ENCODE measurements at places on chromosomes 7 and 10.

- DNase-seq: no peak
Observed at GRCh38 chr10:84007482-84007881, 131.8 kb upstream of the GHITM start.

GRCh38 chr10:29238523-29239135 is 50.2 kb upstream of the LYZL1 start:
- DNase-seq: no peak

DNA sequence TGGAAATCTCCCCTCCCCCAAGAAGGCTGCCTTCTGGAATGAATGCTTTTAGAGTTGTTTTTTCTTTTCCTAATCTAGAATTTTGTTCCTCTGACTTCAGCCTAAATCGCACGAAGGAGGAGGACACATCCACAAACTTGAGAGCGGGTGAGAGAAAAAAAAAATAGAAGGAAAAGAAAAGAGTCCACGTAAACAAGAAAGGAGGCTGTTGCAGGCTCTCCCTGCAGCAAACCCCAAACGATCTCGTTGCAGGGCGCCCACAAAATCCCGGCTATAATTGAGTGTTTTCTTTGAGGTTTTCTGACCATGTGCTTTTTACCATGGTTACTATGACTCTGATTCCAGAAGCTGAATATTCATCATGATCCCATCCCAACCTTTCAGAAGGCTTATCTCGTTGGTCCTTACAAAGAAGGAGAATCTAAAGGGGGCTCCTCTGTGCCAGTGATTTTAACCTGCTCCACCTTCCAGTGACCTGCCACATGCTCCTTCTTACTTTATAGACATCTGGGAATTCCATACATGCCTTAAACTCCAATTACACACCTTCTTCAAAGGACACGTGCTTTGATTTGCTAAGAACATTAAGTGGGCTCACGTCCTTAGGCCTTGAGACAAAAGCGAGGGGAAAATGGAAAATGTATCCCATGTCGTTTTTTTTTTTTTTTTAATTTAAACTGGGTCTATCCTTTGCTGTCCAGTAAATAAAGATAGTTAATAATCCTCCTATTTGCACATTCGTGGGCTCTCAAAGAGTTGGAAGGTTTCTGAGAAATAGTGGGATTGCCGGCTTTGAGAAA is 5.8 kb downstream of the TWIST1 start:
- no peak for DNase-seq

DNA sequence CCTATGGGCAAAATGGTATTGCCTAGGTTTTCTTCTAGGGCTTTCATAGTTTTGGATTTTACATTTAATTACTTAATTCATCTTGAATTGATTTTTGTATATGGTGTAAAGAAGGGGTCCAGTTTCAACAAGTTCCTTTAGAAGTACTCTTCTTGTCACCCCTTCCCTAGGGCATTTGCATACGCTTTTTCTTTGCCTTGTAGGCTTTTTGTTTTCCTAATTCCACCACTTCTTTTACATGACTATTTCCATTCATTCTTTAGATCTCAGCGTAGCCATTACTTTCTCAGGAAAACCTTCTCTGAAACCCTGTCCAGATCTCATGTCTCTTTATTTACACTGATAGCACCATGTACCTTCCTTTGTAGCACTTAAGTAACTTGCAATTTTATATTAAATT is 648.6 kb downstream of the XPNPEP1 start:
- DNase-seq: no peak

DNA sequence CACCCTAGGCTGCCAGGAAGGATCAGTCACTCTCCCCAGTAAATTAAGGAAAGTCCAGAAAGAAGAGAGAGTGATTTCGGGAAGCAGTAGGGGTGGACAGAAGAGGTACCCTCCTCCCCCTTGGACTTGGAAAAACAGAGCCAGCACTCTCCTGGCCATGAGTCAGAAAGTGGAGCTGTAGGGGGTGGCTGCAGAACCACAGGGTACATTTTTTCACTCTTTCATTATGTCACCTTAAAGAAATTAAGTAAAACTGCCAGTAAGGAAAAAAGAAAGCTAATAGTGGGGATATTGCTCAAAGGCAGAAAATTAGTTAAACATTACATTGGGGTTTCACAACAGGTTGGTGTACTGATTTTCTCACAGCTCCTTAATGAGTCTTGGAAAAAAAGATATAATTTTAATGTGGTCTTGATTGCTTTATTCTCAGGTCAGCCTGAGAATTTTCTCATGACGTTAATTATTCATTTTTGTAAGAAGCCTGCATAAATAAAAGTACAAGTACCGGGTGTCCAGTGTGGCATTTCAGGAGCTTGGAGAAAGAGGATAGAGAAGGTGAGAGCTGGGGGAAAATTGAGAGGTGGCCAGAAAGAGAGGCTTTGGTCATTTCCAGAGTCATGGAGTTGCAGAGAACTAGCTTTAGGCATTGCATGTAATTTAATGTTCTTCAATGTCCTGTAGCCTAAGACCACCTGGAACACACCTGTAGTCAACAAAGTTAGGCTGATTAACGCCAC is 23.2 kb upstream of the AOAH start:
- no peak for DNase-seq

- DNase-seq: no peak
Observed at GRCh38 chr7:41627645-41628298, 75.1 kb downstream of the INHBA start.

GRCh38 chr10:92562424-92562823 is 11.5 kb downstream of the IDE start:
- DNase-seq: no peak

DNA sequence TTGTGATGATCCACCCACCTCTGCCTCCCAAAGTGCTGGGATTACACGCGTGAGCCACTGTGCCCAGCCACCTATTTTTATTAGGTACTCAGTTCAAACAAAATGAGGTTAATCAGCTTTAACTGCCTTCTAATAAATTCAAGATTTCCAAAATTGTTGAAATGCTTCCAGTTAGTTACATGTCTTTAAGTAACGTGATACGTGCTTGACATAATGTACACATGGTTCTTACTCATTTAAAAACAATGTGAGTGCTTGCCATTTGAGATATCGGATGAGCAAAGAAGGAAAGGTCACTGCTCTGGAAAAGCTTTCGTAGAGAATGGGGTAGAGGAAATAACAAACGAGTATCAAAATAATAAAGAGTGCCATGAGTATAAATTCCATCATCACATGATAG is 83.6 kb downstream of the KMT2E start:
- DNase-seq: no peak

- DNase-seq: no peak
Observed at GRCh38 chr7:147418966-147419365, 1171.6 kb upstream of the C7orf33 start.

DNA sequence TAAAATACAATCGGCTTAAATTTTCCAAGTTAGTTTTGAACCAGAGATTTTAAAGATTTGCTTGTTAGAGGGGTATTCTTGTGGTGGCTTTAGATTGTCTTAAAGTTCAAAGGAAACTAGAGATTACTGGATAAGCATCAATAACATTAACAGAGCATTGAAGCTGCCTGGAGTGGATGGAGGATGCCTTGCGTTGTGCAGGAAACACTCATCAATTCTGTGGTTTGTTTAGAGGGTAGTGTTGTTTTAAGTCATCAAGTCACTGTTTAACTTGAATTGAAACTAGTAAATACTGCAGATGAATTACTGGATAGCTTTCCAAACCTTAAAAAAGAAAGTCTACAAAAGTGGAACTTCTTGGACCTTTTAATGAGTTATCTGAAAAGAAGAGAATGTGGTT is 218.6 kb downstream of the CELF2 start:
- no peak for DNase-seq

DNA sequence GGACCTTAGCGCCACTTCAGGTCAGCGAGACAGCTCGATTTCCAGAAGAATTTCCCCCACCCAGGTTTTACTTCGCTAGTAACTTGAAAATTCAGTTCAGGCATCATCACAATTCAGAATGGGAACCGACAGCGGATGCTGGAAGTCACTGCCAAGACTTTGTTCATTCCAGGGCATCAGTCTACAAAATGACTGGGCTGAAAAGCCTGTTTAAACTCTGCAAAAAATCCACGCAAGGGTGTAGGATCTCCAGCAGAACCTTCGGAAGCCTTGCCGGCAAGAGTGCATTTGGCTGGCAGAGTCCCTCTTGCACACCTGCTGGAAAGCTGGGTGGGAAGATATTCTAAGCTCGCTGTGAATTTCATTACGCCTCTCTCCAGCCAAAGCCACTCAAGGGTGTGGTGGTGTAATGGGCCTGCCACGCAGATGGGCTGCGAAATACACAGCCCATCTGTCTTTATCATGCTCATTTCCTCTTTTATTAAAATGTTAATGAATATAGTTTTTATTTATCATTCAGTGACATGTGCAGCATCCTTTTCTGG is 672.0 kb upstream of the FOXK1 start:
- no peak for DNase-seq

GRCh38 chr10:119759832-119760231 is 34.0 kb downstream of the INPP5F start:
- no peak for DNase-seq

GRCh38 chr7:80699045-80699638 is 60.7 kb downstream of the CD36 start:
- peak; percentile 42 for DNase-seq

DNA sequence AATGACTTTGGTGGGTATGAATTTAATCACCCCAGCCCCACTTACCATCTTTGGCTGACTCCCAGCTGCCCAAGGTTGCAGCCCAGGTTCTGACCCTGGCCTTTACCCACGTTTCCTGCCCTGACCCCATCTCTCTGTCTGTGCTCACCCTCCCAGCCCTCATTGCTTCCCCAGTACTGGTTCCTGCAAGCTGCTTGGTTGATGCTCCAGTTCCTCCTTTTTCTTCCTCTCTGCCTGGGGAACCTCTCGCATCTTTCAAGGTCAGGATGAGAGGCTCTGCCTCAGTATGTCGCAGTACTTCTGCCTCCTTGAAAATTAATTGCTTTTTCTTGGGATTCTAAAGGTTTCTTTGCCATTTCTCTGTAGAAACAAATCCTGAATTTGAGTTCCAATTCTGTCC is 263.8 kb upstream of the ZNF32 start:
- DNase-seq: no peak

- DNase-seq: no peak
Observed at GRCh38 chr7:157271991-157272324, 64.8 kb upstream of the DNAJB6 start.

GRCh38 chr7:140016540-140016939 is 46.2 kb downstream of the PARP12 start:
- no peak for DNase-seq

GRCh38 chr7:127798769-127799372 is 146.9 kb downstream of the SND1 start:
- no peak for DNase-seq

GRCh38 chr7:73442222-73442902 is 8.8 kb downstream of the FZD9 start:
- DNase-seq: no peak

DNA sequence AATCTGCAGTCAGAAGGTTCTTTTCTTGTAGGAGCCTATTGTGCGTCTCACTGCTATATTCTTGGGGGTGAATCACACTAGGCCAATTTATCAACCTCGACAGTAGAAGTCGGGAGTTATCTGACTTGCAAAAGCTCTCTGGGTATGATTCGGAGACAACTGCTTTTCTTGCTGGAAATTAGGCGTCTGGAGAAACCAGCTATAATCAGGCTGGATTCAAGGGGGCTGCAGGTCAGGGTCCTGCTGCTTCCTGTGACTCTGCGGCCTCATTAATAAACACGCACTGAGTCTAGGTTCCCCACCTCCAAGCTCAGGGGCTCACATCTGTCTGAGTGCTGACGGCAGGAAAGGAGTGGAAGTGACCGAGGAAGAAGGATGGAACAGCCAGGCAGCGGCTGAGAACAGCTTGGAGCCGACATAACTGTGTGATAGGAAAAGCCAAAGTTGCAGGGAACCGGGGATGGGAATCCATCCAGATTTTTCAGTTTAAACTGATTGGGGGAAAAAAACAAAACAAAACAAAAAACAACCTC is 184.6 kb downstream of the FANK1 start:
- no peak for DNase-seq

GRCh38 chr7:11054033-11054432 is 80.4 kb downstream of the PHF14 start:
- DNase-seq: no peak

GRCh38 chr7:3430588-3430987 is 129.5 kb downstream of the SDK1 start:
- DNase-seq: no peak

DNA sequence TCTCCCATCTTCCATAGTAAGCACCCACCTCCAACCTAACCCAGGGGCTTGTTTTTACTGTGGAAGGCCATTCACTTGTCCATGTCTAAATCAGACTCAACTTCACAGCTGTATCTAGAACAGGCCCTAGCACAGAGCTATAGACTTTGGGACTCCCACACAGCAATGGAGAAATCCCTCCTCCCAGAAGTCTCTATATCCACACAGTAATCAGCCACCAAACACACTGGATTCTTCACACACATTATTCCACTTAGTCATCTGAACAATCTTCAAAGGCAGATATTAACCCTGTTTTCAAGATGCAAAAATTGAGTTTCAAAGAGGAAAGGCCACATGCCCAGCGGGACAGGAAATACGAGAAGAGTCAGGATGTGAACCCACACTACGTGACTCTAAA is 81.8 kb downstream of the MALSU1 start:
- no peak for DNase-seq

- no peak for DNase-seq
Observed at GRCh38 chr10:61943674-61944378, 42.3 kb downstream of the ARID5B start.
